SK-N-SH (cell line): ENCODE measurements at places on chromosomes 3 and 15. TPM values are rescaled to one million over a fixed set of nuclear protein-coding genes. Genes with fewer than 3 reads are reported as not detected.

Gene NKIRAS1
- polyA plus RNA-seq, result 8.1 and 10.6 TPM in 2 replicates

Gene RBP2
- polyA plus RNA-seq, result not detected in 2 replicates

Gene SLC28A2
- polyA plus RNA-seq, result not detected in 2 replicates

Gene UCN2
- polyA plus RNA-seq, result 0.50 and 0.69 TPM in 2 replicates

- DNase-seq, result no peak
These were observed 673.4 kb downstream of the MECOM start for GRCh38 chr3:168990134-168990533.

DNA sequence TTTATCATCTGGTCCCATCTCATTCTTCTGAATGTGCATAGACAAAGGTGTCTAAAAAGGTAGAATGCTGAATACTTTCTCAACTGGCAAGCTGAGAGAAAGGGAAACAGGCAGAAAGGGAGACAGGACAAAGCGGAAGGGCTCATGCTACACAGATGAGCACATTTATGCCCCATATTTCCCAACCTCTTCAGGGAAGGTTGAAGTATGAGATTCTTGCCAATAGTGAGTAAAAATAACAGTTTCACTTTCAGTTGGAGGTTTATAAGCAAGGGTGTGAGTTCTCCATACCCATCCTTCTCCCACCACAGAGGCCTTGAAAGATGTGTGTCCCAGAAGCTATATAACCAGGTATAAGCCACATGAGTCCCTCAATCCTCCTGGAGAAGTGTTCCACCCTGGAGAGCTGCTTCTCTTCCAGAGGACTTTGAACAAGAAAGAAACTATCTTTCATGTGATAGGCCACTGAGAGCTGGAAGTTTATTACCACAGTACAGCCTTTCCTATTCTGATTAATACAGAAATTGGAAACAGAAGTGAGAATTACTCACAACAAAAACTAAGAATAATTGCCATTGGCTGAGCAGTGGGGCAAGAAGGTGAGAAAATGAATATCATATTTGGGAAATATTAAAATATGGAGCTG is 709.4 kb upstream of the NR2F2 start:
- no peak for DNase-seq

DNA sequence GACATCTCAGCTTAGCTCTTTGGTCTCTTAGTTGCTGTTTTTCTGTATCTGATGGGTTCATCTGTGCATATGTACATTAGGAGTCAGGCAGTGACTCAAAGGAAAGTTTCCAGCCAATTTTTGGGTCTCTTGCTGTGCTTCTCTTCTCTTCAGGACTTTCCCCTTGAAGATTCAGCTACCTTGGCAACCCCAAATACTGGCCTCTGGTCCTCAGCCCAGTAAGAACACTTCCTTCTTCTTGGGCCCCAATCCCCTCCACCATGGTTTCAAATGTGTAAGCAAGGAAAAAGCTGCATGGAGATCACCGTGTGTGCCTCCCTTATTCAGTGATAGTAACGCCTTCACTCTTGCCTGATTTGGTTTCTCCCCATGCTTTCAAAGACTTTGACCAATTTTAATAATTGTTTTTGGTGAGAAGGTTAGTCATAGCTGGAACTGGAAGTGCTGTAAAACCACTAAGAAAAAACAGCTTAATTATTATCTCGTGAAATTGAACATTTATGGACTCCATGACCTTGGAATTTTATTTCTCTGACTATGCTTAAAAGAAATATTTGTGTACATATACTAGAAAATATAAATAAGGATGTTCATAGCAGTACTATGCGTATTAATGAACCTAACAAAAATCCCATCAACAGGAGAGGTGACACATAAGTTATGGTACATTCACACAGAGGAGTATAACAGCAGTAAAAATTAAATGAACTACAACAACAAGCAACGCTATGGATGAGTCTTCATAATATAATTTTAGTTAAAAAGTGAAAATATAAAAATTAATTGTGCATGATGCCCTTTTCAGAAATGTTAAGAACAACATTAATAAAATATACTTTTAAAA is 125.3 kb upstream of the BCL6 start:
- no peak for DNase-seq

GRCh38 chr3:62839748-62840147 is 35.5 kb downstream of the CADPS start:
- no peak for DNase-seq

- no peak for DNase-seq
These were observed 14.5 kb upstream of the IL16 start for GRCh38 chr15:81182031-81182755.

- no peak for DNase-seq
These were observed 4.6 kb downstream of the SPCS1 start for GRCh38 chr3:52710512-52710911.

DNA sequence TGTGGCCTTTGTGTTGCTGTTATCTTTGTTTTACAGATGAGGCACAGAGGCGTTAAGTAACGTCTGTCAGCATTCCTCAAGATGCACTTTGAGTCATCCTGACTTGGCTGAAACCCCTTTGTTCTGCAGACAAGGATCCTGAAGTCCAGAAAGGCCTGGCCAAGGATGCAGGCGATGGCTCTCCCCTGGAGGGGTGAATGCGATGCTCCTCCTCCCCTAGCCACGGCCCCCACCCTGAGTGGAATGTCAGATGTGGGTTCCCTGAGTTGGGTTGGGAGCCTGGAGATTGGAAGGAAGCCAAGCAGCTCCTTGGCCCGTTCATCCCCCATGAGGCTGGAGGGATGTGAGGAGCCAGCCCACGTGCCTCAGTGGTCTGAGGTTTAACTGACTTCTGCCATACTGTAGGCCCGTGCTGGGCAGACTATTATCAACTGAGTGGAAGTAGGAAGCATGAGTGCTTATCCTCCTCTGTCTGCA is 43.3 kb downstream of the POMGNT2 start:
- DNase-seq, result peak; percentile 44

DNA sequence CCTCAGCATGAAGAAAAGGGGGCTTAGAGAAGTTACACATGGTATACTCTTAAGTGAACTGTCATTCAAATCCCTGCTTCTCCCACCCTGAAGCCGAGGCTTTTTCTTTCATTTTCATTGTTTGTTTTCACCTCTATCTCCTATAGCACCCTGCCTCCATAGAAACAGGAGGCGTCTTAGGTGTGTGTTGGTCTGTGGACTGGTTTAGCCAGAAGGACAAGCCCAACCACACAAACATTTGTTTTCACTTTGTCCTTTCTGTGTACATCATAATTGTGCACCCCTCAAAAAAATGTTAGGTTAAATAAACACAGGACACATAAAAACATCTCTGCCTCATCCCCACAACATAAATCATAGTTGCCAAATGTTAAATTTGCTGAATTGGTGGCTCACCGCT is 73.3 kb upstream of the UBE2E2 start:
- no peak for DNase-seq

DNA sequence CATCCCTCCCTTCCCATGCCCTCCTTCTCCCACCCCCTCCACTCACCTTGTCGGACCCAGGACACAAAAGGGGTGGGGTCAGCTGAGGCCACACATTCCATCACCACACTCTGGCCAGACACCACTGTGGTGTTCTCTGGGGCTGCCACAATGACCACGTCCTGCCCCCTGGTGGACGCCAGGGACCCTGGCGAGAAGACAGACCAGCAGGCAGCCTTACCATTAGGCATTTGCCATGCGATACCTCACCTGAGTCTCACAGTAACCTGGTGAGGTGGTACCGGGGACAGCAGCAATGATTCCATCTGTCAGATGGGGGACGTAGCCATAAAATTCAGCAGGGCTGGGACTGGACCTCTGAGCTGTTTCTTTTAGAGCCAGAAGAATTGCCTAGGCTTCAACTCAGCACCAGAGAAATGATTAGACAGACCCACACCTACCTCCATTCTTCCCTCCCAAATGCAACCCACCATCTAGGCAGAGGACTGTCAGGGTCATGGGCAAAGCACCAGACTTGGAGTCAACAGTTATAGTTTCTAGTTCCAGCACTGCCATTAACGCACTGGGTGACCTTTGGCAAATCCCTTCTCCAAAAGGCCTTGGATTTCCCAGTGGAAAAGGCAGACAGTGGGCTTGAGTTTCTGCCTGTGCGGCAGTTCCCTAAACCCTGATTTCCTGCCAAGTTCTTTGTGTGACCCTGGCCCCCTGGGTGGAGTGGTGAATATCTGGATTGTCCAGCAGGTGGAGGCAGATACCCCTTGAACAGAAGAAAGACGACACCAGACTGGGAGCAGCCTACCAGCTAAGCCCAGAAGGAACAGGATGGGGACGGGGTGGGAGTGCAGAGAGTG is 21.8 kb downstream of the IGDCC4 start:
- peak; percentile 91 for DNase-seq

- DNase-seq, result no peak
These were observed 207.0 kb upstream of the DCBLD2 start for GRCh38 chr3:99108508-99108907.

DNA sequence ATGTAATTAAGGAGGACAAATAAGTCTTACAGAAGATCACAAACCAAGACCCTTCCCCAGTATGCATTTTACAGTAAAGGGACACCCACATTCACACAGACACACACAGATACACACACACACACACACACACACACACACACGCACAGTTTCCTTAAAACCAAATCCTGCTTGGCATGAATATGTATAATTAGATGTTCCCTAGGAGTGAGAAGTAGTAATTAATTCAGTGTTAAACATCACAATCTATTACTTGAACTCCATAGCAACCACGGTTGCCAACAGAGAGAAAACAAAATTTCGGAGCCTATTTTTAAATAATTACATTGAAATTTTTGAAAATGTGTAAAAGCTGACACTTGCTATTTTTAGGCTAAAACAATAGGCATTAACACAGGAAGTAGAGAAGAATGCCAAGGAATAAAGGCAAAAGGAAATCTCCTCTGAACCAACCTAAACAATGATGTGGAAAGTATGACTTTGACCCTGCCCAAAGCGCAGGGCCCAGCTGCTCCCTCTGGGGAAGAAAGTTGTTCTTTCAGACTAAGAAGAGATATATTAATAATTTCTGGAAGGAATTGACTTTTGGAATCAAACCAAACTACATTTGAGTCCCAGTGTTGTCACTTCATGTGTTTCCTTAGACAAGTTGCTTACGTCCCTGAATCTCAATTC is 215.3 kb downstream of the CPNE4 start:
- no peak for DNase-seq

DNA sequence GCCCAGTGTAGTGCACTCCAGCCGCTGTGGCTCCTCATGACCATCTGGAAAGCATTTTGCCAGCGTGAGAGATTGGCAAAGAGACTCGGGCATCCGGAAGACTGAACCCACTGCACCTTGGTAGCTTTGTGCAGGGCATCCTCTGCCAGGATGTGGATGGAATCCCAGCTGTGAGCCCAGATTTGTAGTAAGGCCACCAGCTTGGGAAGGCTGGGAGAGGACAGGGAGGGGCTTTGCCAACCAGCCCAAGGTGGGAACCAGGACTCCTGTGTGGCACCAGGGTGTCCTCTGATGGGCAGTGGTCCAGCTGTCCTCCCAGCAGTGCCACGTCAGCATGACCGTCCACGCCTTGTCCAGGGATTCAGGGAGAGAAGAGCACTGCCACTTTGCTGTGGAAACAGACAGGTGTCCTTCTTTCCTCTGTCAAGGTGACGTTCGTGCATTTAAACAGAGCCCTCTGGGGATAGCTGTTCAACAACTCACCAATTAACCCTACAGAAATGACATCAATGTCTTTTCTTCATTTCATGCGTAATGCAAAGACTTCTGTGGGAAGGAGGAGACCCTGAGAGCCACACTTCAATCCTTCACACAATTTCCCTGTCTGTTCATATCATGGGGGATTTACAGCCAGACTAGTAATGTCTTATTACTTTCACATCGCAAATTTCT is 19.1 kb downstream of the KLF15 start:
- no peak for DNase-seq

DNA sequence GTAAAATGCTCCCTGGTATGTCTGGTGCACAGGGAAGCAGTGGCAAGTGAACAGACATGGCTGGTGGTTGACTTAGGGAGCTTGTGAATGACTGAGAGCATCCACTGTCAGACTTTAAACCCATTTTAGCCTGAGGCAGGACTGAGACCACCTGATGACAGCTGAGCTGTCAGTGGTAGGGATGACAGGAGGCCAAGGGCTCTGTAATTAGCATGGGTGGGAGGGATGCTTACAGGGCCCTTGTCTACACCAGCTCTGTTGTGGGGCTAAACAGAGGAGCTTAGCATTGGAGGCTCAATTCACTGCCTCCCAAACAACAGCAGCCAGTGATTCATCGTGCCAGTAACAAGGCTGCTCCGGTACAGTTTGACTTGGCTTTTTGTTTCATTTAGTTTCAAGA is 169.4 kb downstream of the CHST2 start:
- DNase-seq, result no peak

GRCh38 chr3:12369598-12369997 is 80.7 kb downstream of the PPARG start:
- no peak for DNase-seq

- no peak for DNase-seq
These were observed 71.7 kb downstream of the TTBK2 start for GRCh38 chr15:42848846-42849245.

DNA sequence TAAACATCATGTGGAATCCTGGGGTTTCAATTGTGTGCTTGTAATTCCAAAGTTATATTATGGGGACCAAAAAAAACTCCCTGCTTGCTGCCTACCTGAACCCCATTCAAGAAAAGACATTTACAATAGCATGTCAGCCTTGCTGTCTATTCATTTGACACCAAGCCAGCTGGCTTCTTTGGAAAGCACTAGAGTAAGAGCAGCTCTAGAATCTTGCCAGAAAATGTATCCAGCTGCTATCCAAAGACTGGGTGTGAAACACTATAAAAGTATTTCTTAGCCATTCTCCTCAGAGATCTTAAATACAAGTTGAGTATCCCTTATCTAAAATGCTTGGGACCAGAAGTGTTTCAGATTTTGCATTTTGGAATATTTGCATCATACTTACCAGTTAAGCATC is 87.4 kb downstream of the RAD18 start:
- DNase-seq, result no peak

- no peak for DNase-seq
These were observed 126.9 kb downstream of the IQCH start for GRCh38 chr15:67381416-67382045.

GRCh38 chr15:51335538-51336410 is 2.6 kb downstream of the CYP19A1 start:
- DNase-seq, result no peak
